ENCODE measurements at places on chromosomes 6 and 20. TPM values are rescaled to one million over a fixed set of nuclear protein-coding genes. Genes with fewer than 3 reads are reported as not detected.

DNA sequence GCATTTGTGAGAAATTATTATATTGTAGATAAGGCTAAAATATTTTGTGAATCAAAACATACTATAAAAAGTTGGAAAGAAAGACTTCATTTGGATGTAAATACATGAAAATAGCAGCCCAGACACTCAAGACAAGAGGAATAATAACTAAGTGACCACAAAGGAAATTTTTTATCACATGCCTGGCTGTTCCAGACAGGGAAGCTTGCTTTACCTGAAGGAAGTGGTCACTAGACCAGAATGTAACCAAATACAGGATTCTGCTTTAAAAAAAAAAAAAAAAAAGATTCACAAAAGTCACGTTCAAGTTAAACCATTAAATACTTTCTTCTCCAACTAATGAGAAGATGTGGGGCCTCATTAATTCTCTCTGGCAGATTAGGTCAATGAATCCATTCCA, 9.3 kb upstream of the HLA-DQB2 start:
- DNase-seq = no peak

The MUC21 gene
- total RNA-seq = not detected

DNA sequence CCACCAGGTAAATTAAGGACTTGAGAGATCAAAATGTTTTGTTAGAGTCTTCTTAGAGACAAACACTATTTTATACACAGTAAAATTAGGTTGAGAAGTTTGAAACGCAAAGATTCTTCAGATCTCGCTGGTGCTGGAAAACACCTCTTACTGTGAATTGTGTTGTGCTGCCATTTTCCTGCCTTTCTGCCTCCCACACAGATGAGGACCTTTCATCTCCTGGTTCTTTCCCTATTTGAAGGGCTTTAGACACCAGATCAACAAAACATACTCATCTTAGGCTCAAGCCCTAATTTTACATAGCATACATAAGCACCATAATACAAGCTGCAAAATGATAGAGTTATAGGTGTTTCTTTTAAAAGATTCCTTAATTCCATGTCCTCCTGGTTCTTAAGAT, 18.6 kb downstream of the STAU1 start:
- DNase-seq = no peak

- DNase-seq = no peak
These were observed 56.2 kb downstream of the TPBG start for GRCh38 chr6:82419859-82420258.

DNA sequence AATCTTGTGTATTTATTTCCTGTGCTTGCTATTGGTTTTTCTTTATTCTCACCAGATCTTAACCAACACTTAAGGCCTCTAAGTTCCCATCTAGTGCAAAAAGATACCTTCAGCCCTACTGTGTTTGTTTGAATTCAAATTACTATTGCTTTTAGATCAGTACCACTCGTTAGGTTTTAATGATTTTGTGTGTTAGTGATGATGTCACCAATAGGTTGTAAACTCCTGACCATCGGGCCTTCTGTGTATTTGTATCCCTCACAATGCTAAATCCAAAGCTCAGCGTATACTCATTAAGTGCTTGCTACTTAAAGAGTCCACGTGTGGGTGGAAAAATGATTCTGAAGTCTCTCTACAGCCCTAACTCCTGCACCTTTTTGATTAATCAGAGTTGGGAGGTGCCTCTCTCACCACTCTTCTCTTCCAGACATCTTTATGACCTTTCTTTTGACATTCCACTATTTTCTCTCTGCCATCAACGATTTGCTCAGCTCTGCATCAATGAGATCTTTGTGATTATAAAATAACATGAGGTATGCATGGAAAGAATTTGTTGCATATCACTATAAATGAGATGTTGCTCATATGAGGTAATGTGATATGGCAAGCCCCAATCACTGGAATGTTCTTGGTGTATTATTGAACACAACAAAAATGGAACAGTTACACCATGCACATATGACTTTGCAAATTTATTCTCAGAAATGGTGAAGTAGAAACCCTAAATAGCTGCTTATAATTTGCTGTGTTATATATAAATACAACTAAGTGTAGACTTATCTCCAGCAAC, 55.1 kb upstream of the LAMA2 start:
- DNase-seq = no peak

- DNase-seq = no peak
These were observed 70.6 kb downstream of the NUDT3 start for GRCh38 chr6:34321821-34322220.

- DNase-seq = no peak
These were observed 4.7 kb downstream of the ECT2L start for GRCh38 chr6:138800377-138801150.

DNA sequence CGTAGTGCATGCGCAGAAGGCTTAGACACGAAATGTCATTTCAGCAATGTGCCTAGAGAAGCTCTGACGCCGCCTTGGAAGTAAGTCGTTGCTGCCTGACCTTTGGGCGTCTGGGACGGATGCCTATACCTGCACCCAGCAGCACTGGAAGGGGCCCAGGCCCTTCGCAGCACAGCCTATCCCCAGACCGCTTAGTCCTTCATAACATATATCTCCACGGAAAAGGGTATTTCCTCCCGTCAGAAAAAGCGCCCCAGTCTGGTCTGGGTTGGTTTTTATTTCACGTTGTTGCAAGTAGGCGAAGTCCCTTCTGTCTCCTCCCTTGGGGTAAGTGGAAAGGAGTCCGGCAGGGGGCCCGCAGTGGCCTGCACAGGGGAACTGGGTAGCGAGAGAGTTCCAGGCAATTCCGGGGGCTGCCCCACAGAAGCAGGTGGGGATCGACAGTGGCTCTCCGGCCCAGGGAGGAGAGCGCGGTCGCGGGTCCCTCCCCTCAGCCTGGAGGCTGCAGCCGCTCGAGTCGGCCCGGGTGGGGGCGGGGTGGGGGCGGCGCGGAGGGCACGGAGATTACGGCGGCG, 559 bp upstream of the EYA4 start:
- no peak for DNase-seq

- peak; percentile 52 for DNase-seq
These were observed 37.8 kb downstream of the ZC2HC1B start for GRCh38 chr6:143901885-143902750.

DNA sequence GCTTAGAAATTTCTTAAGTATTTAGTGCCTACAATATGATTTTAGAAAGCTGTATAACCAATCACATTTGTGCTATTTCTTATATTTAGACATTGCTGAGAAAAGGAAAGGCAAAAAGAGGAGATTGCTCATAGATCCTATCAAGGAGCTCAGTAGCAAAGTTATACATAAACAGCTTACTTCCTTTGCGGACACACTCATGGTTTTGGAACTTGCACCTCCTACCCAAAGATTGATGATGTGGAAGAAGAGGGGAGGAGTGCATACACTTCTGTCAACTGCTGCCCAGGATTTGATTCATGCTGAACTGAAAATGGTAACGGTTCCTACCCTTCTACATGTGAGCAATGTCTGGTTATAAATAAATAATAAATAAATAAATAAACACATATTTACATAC, 16.7 kb downstream of the RAD21L1 start:
- DNase-seq = no peak

- no peak for DNase-seq
These were observed 394.1 kb upstream of the AGPAT4 start for GRCh38 chr6:161667957-161668356.

- DNase-seq = no peak
These were observed 7.2 kb upstream of the SNX14 start for GRCh38 chr6:85600713-85601313.

- no peak for DNase-seq
These were observed 580.8 kb downstream of the CBLN4 start for GRCh38 chr20:55424476-55424875.

Data from aorta (tissue), 5 donors.